Stimulated activated CD4-positive, alpha-beta T cell treated with anti-CD3 and anti-CD28 coated beads, Interleukin-1b, Interleukin-23, amount 100 ng/mL, for 48 hours (primary cell): ENCODE measurements at places on chromosomes 2 and 18.

- DNase-seq = no peak
Measured at GRCh38 chr2:213175673-213176247, 24.3 kb upstream of the IKZF2 start.

- DNase-seq = no peak
Measured at GRCh38 chr2:230657462-230657861, 55.2 kb upstream of the CAB39 start.

- DNase-seq = no peak
Measured at GRCh38 chr2:221103930-221104329, 468.2 kb downstream of the EPHA4 start.

DNA sequence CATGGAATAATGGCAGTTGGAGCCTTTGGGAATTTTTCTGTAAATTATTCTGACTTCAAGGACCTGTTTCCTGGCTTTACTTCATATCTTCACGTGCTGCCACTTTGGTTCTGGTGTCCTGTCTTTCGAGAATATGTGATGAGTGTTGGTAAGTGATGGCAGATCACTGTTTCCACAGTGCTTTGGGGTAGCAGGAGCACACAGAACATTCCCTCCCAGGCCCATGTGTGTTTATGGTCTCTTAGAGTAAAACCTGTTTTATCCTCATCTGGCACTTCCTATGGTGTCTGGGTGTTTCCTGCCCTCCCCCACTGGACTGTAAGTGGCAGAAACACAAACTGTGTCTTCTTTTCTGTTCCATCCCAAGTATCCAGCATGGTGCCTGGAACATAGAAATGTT is 17.9 kb downstream of the MOGAT1 start:
- DNase-seq = no peak

- DNase-seq = no peak
Measured at GRCh38 chr2:64904413-64905329, 84.5 kb upstream of the SLC1A4 start.

- no peak for DNase-seq
Measured at GRCh38 chr2:216408426-216409290, 3.6 kb upstream of the SMARCAL1 start.

- no peak for DNase-seq
Measured at GRCh38 chr2:238851761-238852160, 3.9 kb downstream of the TWIST2 start.

- DNase-seq = no peak
Measured at GRCh38 chr2:5691985-5692529, at the start of gene SOX11. TSS of gene SOX11 (plus strand) at chr2:5692384. CDS start at chr2:5692722, 338 bp downstream.

GRCh38 chr2:176470713-176471112 is 201.5 kb downstream of the MTX2 start:
- no peak for DNase-seq

DNA sequence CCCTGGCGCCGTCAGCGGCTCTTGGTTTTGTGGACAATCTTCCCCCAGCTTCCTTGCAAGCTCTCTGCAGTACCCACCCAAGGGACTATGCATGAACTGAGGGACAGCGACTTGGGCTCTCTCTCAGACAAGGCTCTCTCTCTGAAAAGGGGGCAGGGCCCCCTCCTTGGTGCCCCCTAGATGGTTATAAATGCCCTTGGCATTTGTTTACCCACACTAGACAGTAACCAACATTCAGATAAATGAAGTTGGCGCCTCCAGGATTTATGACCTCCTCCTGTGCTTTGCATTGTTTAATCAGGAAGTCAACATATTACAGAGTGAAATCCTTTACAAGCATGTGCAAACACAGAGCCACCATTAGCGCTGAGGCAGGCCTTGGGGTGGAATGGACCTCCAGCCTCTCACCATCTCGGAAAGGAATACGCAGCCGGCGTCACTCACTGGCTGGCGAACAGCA is 547.4 kb upstream of the ID2 start:
- no peak for DNase-seq

- DNase-seq = no peak
Measured at GRCh38 chr2:20487030-20487391, 40.1 kb downstream of the RHOB start.

- DNase-seq = no peak
Measured at GRCh38 chr2:187168720-187169713, 279.0 kb downstream of the CALCRL start.

DNA sequence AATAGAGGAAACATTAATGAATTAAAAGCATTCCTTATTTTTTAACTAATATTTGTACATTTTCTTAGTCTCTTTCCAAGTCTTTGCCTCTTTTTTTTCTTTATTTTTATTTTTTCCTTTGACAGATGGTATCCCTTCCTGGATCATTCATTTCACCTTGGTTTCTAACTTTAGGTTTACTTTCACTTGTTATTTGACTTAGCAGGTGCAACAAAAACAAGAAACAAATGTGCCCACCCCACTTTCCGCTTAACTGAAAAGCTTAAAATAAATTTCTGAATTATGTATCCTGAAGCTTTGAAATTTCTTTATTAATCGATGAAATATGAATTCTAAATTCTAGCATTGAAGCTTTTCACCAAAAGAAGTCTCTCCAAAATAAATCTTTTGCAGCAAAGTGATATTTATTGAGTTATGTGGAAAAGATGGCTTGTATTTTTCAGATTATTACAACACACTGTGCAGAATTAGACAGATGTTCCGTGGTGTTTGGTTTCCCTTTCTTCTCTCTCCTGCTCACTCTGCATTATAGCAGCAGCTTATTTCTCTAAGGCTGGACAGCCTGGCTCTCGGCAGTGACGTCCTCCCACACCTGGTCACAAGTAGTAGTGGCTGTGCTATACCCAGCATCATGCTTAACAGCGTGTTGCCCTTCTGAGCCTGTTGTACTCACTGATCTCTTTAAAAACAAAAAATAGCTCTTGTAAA is 99.1 kb upstream of the ZNF397 start:
- no peak for DNase-seq

DNA sequence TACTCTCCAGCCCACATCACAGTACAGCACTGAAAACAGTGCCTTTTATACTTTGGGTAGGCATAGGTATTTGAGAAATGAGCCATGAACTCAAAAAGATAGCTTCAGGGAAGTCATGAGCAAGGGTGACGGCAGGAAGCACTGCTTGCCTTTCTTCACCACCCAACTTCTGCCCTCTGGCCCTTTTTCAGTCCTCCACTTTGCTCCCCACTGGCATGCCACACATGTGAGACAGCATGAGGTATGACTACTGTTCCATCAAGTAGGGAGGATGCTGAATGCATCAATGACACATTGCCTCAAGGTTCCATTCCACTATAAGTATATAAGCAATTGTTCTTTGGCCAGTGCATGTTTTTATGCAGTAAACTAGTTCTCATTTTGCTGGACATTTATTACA is 373.0 kb downstream of the NRXN1 start:
- no peak for DNase-seq

DNA sequence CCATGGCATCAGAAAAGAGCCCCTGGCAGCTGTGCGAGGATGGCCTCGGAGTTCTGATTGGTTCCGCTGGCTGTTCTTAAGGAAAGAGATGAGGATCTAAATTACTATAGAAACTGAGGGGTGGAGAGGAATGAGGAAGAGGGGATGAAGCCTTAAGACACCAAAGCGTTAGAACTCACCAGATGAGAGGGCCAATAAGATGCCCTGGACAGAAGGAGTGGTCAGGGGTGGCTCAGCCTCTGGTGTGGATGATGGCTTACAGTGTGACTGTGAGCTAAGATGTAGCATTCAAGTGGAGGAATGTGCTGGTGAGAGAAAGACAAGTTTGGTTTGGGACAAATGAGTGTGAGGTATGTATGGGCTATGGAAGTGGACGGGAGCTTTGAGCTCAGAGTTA is 97.8 kb downstream of the ZFP36L2 start:
- no peak for DNase-seq

DNA sequence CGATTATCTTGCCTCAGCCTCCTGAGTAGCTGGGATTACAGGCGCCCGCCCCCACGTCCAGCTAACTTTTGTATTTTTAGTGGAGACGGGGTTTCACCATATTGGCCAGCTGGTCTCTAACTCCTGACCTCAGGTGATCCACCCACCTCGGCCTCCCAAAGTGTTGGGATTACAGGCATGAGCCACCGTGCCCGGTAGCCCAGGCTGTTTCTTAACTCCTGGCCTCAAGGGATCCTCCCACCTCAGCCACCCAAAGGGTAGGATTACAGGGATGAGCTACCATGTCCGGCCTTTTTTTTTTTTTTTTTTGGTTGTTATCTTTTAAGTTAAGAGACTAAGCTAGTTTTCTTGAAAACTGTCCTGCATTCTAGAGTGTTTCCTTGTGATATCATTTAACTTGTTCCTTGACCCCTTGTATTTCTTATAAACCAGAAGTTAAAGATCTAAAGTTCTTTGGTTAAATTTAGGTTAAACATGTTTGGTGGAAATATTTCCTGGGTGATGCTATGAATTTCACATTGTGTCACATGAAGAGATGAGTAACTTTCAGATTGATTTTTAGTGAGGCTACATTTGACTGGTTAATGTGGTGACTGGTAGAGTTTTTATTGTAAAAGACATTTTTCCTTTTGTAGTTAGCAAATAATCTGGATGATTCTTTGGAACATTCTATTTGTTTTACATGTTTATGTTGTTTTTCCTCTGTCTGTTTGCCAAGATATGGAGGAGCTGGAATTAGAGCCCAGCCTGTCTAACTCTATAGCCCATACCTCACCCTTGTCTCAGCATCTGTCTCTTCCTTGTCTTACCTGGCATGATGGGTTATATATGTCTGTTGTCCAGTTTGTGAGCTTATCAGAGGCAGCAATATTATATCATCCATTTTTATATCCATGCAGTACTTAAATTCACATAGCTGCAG is 5.2 kb downstream of the NCAPH start:
- no peak for DNase-seq

GRCh38 chr18:78664048-78664447 is 315.6 kb upstream of the SALL3 start:
- no peak for DNase-seq

- DNase-seq = no peak
Measured at GRCh38 chr18:54641734-54642133, 50.7 kb downstream of the DYNAP start.

GRCh38 chr2:2846332-2847208 is 515.5 kb upstream of the MYT1L start:
- DNase-seq = no peak
